Psoas muscle (tissue), 8 donors: ENCODE measurements at places on chromosomes 11 and 22. TPM values are rescaled to one million over a fixed set of nuclear protein-coding genes. Genes with fewer than 3 reads are reported as not detected.

The OR8A1 gene
- not detected for total RNA-seq

- no peak overlapping the region for H3K4me3 ChIP-seq
- H3K4me1 ChIP-seq: peaks cover 6% of the 10 kb centered on the region
- no peaks in the 10 kb centered on the region for H3K27me3 ChIP-seq
- no peaks in the 10 kb centered on the region for H3K36me3 ChIP-seq
These were observed 74.2 kb downstream of the MED15 start for GRCh38 chr22:20581503-20582170.

The C11orf16 gene
- not detected for total RNA-seq

The NCF4 gene
- 2.6 TPM for total RNA-seq

- H3K4me3 ChIP-seq: no peak overlapping the region
- no peaks in the 10 kb centered on the region for H3K27me3 ChIP-seq
- H3K4me1 ChIP-seq: peaks cover 24% of the 10 kb centered on the region
- peak overlapping the region; percentile 49 for H3K27ac ChIP-seq
- H3K36me3 ChIP-seq: no peaks in the 10 kb centered on the region
These were observed 46.7 kb downstream of the IGF2 start for GRCh38 chr11:2092464-2092910.

GRCh38 chr11:71165771-71166170 is 86.6 kb downstream of the SHANK2 start:
- DNase-seq: no peak
- no peaks in the 10 kb centered on the region for H3K4me1 ChIP-seq
- no peak overlapping the region for H3K27ac ChIP-seq
- no peaks in the 10 kb centered on the region for H3K27me3 ChIP-seq
- H3K36me3 ChIP-seq: no peaks in the 10 kb centered on the region

DNA sequence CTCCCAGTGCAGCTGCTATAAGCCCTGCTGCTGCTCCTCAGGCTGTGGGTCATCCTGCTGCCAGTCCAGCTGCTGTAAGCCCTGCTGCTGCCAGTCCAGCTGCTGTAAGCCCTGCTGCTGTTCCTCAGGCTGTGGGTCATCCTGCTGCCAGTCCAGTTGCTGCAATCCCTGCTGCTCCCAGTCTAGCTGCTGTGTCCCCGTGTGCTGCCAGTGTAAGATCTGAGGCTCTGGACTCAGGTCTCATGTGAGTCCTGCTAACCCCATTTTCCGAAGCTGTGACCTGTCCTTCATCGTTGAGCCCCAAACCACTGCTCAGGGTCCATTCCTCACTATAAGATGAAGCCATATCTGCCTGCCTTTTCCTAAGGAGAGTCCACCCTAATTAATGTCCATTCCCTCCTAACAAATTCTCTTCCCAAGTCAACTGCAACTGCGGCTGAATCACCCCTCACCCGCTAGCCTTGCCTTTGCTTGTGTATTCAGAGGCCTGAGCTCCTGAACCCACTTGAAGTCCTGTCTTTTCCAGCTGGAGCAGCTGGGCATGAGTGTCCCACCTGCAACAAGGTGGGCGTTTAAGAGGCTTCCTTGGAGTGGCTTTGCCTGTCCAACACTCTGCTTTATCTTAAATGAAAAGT is 626 bp downstream of the KRTAP5-7 start:
- no peak for DNase-seq
- no peaks in the 10 kb centered on the region for H3K27me3 ChIP-seq
- H3K27ac ChIP-seq: no peak overlapping the region

- no peaks in the 10 kb centered on the region for H3K27me3 ChIP-seq
- DNase-seq: no peak
- no peaks in the 10 kb centered on the region for H3K36me3 ChIP-seq
- H3K27ac ChIP-seq: no peak overlapping the region
- no peak overlapping the region for H3K4me3 ChIP-seq
These were observed 39.4 kb downstream of the PC start for GRCh38 chr11:66918741-66919140.

DNA sequence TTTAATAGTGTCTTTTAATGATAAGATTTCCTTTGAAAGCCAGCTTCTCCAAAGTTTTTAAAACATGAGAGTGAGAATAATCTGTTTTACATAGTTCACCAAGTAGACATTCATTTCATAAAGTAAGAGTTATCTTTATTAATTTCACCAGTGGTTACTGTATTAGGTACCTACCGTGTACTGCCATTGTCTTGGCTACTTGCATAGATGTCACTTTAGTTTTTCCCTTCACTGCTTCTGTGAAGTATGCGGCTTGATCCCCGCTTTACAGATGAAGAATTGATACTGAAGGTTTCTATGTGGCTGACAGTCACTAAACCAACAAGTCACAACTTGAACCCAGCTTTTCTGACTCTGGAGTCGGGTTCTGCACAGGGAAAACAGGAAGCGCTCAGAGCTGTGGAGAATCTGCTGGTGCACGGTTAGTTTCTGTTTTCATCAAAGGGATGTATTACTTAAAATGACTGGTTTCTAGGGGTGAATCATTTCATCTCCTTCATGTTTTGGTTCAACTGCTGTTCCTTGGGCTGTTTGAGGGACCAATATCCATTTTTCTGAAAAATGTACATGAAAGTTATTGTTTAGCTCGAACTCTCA is 39.3 kb upstream of the MYO18B start:
- no peaks in the 10 kb centered on the region for H3K27me3 ChIP-seq
- no peaks in the 10 kb centered on the region for H3K36me3 ChIP-seq
- H3K4me1 ChIP-seq: peaks cover 11% of the 10 kb centered on the region
- H3K27ac ChIP-seq: no peak overlapping the region
- H3K4me3 ChIP-seq: no peak overlapping the region

The PRG2 gene
- total RNA-seq: not detected

The THYN1 gene
- total RNA-seq: 31.6 TPM

The MDK gene
- 1.4 TPM for total RNA-seq

GRCh38 chr22:47564651-47565434 is 802.4 kb downstream of the TBC1D22A start:
- H3K4me3 ChIP-seq: no peak overlapping the region
- H3K4me1 ChIP-seq: no peaks in the 10 kb centered on the region
- H3K36me3 ChIP-seq: no peaks in the 10 kb centered on the region
- no peaks in the 10 kb centered on the region for H3K27me3 ChIP-seq
- no peak for DNase-seq

DNA sequence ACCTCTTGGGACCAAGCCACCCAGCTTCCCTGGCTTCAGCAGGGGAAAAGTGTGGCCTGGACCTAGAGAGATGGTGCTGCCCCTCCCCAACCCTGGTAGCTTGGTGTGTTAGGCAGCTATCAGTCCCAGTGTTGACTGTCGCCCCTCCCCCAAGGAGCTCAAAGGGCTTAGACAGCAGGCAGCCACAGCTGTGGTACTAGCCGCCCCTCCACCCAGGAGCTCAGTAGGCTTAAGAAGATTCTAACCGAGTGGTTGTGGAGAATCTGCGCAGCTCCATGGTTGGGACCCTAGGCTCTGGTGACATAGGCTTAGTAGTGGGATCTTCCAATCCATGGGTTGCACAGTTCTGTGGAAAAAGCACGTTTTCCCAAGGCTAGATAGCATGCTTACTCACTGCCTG is 458.4 kb upstream of the LRRC4C start:
- no peaks in the 10 kb centered on the region for H3K4me1 ChIP-seq
- H3K36me3 ChIP-seq: no peaks in the 10 kb centered on the region
- no peak overlapping the region for H3K27ac ChIP-seq
- no peak overlapping the region for H3K4me3 ChIP-seq

The HPS5 gene
- total RNA-seq: 7.0 TPM

DNA sequence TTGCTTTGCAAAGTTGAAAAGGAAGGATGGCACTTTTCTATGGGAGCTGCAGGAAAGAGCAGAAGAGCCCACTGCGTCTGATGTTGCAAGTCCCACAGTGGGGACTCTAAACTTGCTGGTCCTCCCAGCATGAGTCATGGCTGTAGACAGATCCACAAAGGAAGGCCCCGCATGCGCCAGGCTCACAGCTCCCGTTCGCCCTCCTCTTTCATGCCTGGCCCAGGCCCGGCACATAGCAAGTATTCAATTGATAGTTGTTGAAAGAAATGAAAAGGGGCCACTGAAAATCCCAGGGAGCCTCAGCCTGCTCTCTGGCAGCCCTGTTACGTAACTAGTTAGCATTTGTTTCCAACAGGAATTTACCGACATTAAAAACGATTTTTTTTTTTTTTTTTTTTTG is 18.9 kb downstream of the AP1B1 start:
- DNase-seq: peak; percentile 79
- no peak overlapping the region for H3K4me3 ChIP-seq
- H3K27me3 ChIP-seq: no peaks in the 10 kb centered on the region
- H3K36me3 ChIP-seq: peaks cover 24% of the 10 kb centered on the region

- H3K27ac ChIP-seq: peak overlapping the region; percentile 95
- H3K4me3 ChIP-seq: peak overlapping the region; percentile 93
- peaks cover 48% of the 10 kb centered on the region for H3K4me1 ChIP-seq
- peak; percentile 76 for DNase-seq
- H3K36me3 ChIP-seq: no peaks in the 10 kb centered on the region
These were observed 744 bp downstream of the PACSIN3 start for GRCh38 chr11:47185305-47186075.

DNA sequence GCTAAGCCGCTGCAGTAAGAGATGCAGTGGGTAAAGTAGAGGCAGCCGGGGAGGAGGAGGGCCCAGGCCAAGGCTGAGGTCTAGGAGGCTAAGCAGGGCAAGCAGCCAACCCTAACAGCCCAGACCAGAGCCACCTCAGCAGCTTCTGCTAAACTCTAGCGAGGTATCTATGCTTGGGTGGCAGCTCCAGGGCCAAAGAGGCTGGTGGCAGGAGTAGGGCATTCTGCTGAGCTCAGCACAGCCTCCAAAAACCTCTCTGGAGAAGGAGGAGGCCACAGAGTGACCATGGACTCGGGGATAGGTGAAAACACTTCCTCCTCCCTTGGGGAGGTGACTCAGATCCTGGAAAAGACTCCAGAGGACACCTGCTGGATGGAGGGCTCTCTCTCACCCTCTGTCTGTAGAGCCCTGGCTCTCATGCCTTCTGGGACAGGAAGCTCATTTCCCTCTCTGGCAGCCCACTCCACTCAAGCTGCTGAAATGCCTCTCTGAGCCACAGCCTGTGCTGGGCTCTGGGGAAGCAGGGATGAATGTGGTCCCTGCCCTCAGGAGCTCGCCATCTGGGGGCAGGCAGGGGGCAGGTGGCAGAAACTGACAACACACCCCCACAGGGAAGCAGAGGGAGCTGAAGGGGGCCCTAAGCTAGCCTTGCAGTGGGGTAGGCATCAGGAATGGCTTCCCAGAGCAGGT is 16.5 kb upstream of the TPBGL start:
- no peak for DNase-seq
- no peak overlapping the region for H3K27ac ChIP-seq
- no peaks in the 10 kb centered on the region for H3K4me1 ChIP-seq
- no peak overlapping the region for H3K4me3 ChIP-seq

- DNase-seq: no peak
- no peak overlapping the region for H3K27ac ChIP-seq
- no peak overlapping the region for H3K4me3 ChIP-seq
- H3K4me1 ChIP-seq: peaks cover 10% of the 10 kb centered on the region
- no peaks in the 10 kb centered on the region for H3K27me3 ChIP-seq
These were observed 142.3 kb downstream of the ELP4 start for GRCh38 chr11:31651822-31652221.

DNA sequence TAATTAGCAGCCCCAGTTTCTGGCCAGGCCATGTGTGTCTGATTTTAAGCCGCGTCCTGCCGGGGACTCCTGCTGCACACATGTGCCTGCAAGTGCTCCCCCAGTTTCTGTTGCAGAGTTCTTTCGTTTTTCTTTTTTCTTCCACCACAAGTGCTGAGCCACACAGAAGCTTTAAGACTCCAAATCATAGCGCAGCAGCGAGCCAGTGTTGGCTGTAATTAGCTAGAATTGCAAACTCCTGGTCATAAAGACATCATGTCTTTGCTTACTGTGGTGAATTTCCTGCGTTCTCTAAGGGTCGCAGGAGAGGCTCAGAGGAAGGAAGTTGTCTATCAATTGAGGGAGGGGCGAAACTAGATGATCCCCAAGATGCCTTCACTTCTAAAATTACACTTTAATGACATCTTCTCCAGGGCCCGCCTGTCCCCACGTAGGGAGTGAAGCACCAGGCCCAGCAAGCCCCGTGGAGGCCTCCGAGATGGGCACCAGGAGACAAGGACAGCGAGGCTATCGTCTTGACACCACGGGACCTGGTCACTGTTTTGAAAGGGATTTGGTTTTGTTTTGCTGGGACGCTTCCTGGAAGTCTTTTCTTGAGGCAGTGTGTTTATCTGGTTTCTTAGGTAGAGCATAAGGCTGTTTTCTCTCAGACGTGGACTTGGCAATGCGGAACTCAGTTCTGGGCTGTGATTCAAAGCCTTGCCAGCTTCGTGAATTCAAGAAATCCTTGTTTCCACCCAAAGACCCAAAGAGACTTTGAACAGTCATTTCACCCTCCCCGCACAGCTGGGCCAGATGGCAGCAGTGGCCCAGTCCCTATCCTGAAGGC is 71.8 kb downstream of the UBASH3B start:
- H3K4me1 ChIP-seq: no peaks in the 10 kb centered on the region
- H3K36me3 ChIP-seq: no peaks in the 10 kb centered on the region
- DNase-seq: no peak
- H3K4me3 ChIP-seq: peak overlapping the region; percentile 4
- no peak overlapping the region for H3K27ac ChIP-seq
- peaks cover 1% of the 10 kb centered on the region for H3K27me3 ChIP-seq
